Activated T-cell treated with anti-CD3 and anti-CD28 coated beads for 24 hours (primary cell): ENCODE measurements at places on chromosomes 3 and 15.

GRCh38 chr15:74540761-74541493 is at the start of gene ARID3B:
Gene ARID3B, plus strand, starts transcription at chr15:74541220. Its CDS starts 2,717 bp downstream, at chr15:74543937.
- peak; percentile 91 for DNase-seq

DNA sequence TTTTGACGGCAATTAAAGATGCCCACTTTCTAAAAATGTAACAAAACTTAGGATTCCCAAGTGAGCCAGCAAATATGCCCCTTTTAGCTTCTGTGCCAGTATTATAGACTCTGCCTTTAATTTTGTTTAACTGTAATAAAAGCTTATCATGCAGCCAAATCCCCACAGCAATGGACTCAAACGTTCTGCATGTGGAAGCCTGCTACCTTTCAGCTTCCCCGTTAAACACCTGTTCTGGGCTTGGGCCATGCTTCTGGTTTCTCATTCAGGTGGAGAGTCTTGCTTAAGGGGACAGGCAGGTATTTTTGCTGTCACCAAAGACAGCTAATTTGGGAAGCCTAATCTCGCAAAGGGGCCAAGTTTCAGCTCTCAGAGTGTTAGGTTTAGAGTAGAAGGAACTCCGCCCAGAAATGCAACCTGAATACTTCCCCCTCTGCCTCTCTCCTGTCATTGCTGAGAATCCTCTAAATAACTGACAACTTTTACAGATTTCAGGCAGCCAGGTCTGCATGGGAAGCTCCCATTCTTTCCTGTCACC is 399.4 kb upstream of the ATP11B start:
- no peak for DNase-seq

- DNase-seq = no peak
Observed at GRCh38 chr15:45185903-45186770, 1.6 kb downstream of the SHF start.

DNA sequence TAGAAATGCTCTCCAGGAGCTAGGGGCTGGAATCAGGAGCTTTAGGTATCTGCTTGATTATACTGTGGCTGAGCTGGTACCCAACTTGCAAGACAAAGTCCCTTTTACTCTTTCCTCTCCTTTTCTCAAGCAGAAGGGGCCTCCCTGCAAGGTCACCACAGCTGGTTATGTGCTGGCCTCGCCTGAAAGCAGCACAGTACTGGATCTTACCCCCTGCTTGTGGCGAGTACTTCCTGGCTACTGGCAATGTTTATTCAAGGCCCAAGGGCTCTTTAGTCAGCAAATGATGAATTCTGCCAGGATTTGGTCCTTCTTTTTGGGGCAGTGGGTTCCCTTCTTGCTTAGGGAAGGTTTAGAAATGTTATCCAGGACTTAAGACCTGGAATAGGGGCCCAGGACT is 234.6 kb downstream of the RAP2B start:
- no peak for DNase-seq

- no peak for DNase-seq
Observed at GRCh38 chr3:138984816-138985215, 21.3 kb downstream of the PRR23A start.

DNA sequence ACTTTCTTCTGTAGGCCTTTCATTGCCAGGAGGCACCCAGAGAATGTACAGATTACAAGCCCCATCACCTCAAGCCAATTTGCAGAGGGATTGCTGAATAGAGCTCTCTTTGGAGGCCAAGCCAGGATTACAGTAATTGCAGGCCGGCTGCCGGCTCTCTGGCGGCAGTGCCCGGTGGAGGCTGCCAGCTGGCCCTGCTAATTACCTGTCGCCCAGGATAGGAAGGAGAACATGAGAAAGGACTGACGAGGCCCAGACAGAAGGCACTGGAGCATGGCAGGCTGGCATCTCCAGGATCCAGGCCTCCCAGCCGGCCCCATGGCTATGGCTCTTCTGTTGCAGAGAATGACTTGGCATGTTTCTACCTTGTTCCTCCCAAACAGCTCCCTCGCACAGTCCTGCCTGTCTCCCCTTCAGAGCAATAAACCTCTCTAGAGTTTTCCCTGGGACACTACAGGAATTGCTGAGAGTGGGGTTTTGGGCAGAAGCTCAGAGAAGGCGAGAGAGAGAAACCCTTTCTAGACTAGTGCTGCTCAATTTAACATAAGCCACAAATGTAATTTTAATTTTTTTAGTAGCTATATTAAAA is 273.6 kb upstream of the PROK2 start:
- DNase-seq = no peak

GRCh38 chr3:38567498-38567897 is 71.4 kb downstream of the EXOG start:
- DNase-seq = no peak

DNA sequence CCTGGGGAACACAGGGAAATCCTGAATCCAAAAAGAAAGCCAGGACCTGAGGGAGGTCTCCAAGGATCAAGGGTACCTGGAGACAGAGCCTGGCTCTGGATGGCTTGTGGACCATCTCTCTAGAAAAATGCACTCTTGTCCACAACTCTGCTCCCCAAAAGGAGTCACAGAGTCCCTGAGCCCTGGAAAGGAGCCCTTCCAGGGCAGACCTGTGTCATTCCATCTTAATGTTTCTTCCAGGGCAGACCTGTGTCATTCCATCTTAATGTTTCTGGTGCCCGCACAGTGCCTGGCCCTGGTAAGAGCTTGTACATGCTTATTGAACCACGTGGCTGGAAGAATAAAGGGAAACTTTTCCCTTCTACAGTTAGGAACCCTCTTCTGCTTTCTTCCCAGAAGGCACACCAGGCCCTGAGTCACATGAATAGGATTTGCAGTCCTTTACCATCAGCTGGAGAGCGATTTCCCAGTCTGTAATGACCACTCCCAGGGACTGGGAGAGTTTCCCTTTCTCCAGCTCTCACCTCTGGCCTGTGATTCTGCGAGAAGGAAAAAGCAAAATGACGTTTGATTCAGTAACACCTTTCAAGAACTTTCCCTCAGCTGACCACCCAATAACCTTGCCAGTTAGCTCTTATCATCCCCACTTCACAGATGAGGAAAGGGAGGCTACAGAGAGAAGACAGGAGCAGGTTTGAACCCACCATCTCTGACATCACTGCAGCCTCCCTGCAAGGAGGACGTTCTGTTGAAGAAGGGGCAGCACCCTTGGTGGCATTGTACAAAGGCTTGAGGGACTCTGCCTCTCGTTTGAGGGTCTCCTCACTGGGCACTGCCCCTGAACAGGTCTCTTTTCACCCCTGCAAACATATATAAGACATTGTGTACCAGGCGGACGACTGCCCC is 35.8 kb upstream of the SLCO2A1 start:
- no peak for DNase-seq
